ENCODE measurements at places on chromosomes 12 and 14.

DNA sequence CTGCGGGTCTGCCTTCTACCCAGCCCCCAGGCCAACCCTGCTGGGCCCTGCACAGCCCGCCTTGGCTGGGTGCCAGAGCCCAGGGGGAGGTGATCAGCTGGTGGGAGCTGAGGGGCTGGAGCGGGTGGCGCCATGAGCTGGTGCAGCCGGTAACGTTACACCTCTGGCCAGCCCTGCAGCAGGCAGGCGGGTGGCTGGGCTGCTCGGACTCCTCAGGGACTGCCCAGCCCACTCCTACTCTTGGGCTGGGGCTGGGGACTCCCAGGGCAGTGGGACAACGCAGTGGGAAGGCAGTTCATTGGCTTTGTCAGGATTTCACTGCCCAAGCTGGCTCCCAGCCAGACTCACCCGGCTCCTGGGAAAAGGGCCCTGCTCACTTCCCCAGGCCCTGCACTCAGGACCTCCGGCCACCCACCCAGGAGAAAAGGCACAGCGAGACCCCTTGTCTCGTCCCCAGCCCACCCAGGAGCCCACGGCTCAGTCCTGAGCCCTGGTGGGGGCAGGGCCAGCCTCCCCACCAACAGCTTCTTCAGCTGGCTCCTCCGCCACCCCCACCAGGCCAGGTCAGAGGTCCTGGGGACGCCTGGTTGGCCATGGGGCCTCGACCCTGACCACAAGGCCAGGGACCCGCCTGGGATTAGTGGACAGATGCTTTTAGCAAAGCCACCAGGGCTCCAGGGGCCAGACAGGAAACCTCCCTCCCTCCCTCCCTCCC lies 1.0 kb downstream of the PGF start:
- no peak for DNase-seq

DNA sequence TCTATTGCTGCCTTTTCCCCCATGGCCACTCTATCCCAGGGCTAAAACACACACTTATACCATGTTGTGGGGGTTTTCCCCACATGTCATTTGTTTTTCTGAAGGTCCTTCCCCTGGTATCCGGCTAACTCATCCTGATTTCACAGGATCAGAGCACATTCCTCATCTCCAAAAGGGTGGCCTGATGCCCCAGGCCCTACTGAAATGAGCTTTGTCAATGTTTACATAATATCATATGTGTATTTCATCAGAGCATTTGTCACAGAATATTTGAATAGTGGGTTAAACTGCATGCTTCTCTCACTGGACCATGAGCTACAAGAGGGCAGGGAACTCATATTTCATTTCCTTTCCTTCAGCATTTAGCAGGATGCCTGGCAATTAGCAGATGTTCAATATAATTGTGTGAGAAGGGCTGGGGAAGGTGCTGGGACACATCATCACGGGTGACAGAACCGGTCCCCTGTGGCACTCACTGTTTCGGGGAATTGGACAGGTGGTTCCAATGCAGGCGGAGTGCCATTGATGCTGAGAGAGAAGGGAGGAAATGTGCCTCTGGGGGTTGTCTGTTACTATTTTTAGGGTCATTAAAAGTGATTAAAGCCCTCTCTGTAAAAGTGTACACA lies 26.8 kb downstream of the EMP1 start:
- DNase-seq = no peak

- peak; percentile 84 for DNase-seq
Observed at GRCh38 chr14:32077081-32078022, at the start of gene ARHGAP5. Gene ARHGAP5, plus strand, starts transcription at chr14:32077304. Its CDS starts 13,366 bp downstream, at chr14:32090670.

- DNase-seq = no peak
Observed at GRCh38 chr14:49623387-49623786, 2.8 kb downstream of the MGAT2 start.

DNA sequence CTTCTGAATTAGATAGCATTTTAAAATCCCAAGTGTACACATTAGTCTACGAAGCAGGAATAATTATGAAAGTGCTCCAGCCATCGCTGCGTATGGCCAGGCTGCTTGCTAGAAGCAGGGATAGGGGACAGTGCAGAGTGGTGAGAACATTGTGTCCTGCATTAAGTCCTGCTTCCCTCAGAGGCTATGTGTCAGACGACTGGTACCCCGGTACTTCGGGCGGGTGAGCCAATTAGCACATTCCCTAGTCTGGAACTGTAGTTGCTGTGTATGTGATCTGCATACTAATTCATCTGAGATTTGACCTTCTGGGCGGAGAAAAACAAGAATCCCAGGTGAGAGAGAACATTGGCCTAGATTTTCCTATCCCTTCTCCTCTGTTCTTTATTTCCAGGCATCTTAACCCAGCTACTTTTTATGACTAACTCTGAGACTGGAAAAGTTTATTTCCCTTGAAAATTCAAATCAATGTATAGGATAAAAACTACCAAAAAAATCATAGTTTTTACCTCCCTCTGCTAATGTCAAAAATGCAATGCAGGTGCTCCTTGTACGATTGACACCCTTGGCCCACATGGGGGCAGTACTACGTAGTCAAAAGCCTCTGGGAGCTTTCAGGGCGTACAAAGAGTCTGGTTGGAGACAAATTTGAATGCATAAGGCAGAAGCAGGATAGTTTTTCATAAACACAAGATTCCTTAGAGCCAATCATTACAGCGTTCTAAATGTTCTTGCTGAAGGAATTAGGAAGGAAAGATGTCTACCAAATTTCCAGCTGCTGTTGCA lies 764.3 kb downstream of the NOVA1 start:
- no peak for DNase-seq

DNA sequence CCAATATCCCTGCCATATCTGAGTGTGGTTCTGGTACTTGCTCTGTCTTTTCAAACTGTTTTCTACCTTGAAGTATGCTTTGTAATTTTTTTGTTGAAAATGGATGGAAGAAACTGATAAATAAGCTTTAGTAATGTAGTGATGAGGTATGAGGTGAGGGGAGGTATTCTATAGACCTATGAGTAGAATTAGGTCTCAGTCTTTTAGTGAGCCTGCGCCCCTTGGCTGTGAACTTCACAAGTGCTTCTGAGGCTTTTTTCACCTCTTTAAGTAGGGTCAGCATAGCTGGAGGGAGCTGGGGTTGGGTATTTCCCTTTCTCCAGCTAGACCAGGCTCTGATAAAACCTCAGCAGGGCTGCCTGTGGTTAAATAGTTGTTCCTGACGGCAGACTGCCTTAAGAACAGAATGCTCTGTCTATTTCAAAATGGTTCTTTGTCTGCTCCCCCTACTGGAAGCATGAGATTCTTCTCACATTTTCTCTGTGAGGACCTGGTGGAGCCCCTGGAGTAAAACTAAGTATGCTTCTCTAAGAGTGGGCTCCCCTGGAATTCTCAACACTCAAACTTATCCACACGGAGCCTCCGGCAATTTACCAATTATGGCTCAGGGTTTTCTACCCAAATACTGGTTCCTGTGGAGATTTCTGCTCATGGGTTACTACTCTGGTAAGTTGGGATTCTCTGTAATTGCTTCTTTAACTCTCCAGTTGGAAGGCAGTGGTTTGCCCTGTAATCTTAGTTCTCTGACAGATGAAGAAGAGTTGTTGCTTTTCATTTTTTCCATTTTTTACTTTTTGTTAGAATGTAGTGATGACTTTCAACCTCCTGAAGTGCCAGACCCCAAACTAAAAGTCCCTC lies 13.1 kb downstream of the KRT5 start:
- DNase-seq = no peak

DNA sequence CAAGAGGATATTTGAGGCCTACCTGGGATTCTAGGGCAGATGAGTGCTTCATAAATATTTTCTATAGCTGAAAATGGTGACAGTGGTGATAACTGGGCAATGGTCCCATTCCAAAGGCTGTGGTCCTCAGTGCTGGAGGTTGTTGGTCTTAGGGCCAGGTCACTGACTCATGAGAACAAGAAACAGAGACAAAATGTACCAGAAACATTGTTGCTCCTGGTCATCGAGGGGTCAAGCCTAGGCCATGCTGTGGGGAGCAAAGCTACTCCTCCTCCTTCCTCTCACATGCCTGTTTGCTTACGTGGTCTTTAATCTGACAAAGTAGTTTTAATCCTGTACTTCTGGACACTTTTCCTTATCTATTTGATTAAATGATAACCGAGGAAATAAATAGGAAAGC lies 33.8 kb downstream of the ERG28 start:
- DNase-seq = no peak

GRCh38 chr14:92143962-92144361 lies 22.2 kb downstream of the CPSF2 start:
- DNase-seq = no peak

DNA sequence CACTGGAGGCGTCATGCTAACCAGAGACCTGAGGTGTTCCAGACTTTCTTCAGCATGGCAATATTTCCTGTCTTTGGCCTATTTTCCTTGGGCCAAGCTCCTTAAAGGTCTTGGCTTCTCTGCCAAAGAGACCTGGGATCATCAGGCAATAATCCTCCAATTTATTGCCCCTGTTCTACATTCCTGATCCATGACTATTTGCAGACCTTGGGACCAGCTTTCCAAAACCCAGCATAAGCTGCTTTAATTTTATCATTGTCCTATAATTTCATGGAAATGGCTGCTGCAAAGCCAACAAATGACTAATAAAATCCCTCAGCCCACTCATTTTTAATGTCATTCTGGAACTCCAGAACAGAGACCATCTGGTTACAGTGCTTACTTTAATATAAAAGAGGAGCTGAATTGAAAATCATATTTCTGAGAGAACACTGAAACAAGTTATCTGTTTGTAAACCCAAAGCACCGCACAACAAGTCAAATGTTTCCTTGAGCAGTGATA lies 166.9 kb upstream of the BTG1 start:
- DNase-seq = no peak

DNA sequence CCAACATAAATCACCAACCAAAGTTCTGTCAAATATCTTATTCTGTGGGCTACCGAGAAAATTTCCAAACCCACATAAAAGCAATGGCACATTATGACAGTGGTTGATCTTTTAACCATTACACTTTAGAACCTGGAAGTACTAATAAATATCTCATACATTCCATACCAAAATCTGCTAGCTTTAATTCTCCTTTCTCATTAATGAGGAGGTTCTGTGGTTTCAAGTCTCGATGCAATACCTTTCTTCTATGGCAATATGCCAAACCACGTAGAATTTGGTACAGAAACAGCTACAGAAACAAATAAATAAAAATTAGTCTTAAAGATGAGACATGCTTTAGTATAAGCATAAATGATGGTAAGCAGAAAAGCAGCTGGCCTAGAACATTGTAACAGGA lies 100.7 kb downstream of the ELK3 start:
- DNase-seq = no peak

DNA sequence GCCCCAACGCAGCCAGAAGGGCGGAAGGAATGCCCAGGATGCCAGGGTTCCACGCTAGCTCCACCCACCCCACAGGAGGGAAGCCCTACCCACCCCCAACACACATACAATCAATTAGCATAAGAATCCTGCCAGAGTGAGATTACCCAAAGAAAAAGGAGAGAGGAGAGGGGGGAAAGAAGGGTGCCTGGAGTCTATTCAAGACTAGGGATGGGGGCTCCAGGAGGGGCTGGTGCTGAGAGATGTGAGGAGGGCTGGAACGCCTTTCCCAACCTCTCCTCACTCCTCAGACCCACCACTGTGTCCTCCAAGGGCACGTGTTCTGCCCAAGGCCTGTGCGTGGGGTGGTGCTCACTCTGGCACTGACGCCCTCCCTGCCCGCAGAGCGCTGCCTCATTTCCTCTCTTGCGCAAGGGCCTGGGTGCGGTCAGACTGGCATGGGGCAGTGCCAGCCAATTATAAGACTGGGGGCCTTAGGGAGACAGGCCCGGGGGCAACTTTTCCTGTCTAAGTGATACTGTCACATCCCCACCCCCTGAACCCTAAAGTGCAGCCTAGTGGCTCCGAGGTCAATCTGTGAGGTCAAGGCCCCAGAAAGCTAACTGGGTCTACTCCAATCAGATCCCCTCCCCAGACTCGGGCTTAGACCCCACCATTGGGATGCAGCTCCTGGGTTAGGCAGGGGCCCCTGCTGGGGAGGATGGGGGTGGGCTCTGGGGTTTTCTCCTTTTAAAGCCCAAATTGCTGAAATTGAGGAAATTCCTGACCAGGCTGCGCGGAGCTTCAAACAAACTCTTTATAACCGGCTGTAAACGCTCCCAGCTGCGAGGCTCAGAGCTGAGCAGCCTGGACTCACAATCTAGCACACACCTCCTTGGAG lies 10.2 kb upstream of the ITGB7 start:
- DNase-seq = peak; percentile 62

- no peak for DNase-seq
Observed at GRCh38 chr12:97899956-97900355, 437.4 kb downstream of the RMST start.

- DNase-seq = no peak
Observed at GRCh38 chr14:90739318-90740068, 76.7 kb downstream of the TTC7B start.

GRCh38 chr12:112151766-112152541 lies 26.6 kb downstream of the TRAFD1 start:
- DNase-seq = no peak

DNA sequence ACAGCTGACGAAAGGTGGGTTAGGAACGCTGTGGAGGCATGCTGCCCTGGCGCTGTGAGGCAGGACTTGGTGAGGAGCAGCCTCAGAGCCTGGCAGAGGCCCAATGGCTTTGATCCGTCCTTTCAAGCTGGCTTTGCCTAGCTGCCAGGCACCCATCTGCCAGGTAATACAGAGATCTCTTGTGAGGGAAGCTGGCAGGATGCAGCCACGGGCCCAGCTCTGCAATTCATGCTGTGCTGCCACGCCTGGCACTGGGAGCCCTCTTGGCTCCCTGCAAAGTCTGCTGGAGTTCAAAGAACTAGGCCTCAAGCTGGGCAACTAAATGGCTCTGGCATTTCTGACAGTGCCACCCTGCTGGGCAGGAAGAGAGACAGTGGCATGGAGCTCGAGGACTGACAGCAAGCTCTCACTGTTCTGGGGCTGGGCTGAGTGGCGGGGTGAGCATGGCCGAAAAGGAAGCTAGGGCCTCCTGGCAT lies 18.7 kb downstream of the IQSEC3 start:
- DNase-seq = no peak

- DNase-seq = no peak
Observed at GRCh38 chr14:104113631-104114420, 24.6 kb upstream of the KIF26A start.

DNA sequence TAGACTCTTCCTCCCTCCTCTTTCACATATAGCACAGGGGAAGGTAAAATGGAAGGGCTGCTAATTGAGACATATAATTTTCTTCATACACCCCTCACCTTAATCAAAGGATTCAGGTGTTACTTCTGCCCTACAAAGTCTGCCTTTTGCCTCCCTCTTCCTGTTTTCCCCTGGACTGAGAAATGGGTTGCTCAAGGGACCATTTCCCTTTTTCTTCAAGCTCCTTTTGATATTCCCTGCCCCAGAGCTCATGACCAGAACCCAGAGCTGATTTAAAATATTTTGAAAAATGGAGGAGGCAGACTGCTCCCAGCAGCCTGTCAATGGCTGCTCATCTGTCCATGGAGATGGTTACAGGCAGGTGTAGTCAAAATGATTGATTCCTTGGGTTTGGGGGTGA lies 6.3 kb upstream of the PIP4K2C start:
- no peak for DNase-seq
